ENCODE measurements at places on chromosomes 12 and 14. TPM values are rescaled to one million over a fixed set of nuclear protein-coding genes. Genes with fewer than 3 reads are reported as not detected.

DNA sequence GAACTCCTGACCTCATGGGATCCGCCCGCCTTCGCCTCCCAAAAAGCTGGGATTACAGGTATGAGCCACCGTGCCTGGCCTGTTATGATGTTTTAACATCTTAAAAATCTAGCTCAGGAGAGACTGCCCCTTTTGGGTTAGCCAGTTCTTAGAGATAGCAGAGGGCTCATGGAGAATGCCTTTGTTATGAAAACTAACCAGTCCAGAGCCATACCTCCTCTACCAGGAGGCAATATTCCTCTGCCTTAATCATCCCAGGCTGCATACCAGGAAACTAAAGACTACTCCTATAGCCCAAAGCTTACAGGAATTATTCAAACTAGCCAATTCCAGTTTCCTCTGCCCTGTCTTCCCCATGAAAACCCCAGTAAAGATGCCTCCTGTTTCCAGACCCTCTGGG is 96.0 kb upstream of the MDM1 start:
- no peak for DNase-seq
- H3K27me3 ChIP-seq: no peaks in the 10 kb centered on the region
- no peaks in the 10 kb centered on the region for H3K4me1 ChIP-seq
- H3K4me3 ChIP-seq: no peak overlapping the region
- no peaks in the 10 kb centered on the region for H3K36me3 ChIP-seq

Gene PTGES3
- 130 TPM for polyA plus RNA-seq

GRCh38 chr12:108526482-108527165 is 11.5 kb downstream of the FICD start:
- H3K4me1 ChIP-seq: no peaks in the 10 kb centered on the region
- H3K36me3 ChIP-seq: peaks cover 48% of the 10 kb centered on the region
- no peak for DNase-seq
- no peak overlapping the region for H3K4me3 ChIP-seq
- H3K27me3 ChIP-seq: no peaks in the 10 kb centered on the region

DNA sequence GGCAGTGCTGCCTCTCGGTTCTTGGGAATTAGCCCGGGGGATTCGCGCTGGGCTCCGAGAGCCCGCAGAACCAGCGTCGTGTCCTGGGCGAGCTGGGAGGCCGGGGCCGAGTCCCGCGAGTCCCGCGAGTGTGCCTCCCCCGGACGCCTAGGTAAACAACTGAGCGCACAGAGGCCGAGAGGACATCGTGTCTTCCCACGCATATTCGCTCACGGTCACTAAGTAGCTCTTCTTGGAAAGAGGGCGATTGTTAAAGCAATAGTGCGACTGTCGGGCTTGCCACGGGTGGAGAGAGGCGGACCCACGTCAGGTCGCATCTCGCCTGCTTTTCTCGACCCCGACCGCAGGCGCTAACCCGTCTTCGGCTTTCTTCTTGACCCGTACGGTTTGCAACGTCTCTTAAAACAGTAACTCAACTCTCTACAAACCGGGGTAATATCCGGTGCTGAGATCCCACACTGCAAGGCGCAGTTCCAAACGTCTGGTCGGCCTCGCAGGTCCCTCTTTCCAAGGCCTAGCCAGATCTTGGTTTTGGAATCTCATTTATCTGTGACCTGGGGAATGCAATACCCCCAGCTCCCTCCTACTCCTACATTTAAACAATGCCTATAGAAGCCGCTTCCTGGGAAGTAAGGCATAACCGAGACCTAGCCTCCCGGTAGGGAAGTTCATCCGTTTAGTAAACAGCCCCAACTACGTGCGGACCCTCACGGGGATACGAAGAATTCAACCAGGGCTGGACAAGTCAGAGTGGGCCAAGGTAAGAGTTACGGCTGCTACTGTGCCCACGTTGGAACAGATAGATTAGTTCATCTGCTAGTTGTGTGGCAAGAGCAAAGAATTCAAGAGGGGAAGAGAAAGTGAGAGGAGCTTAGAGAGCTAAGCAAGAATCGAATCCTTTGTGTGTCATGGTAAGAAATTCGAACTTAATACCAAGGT is 736 bp upstream of the PHLDA1 start:
- peak overlapping the region; percentile 62 for H3K27ac ChIP-seq
- H3K36me3 ChIP-seq: no peaks in the 10 kb centered on the region
- H3K27me3 ChIP-seq: no peaks in the 10 kb centered on the region
- DNase-seq: no peak

Gene CCDC60
- not detected for polyA plus RNA-seq

DNA sequence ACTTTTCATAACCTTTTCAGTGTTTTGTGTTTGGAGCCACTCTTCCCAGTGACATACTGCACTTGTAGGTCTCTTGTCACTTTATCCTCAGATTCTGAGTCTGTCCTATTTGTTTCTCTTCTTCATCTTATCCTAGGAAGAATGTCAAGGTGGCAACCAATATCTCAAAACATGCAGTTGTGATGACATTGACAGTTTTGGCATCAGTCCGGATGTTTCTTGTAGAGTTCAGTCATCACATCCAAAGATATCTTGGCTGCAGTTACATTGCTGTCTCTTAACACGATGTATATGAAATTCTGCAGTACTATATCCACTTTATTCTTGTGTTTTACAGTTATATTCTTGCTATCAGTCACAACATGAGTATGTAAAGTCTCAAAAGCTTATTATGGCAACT is 6.4 kb downstream of the ADIPOR2 start:
- H3K36me3 ChIP-seq: peaks cover 7% of the 10 kb centered on the region
- H3K27me3 ChIP-seq: no peaks in the 10 kb centered on the region
- H3K27ac ChIP-seq: no peak overlapping the region
- H3K4me1 ChIP-seq: peaks cover 10% of the 10 kb centered on the region
- no peak overlapping the region for H3K4me3 ChIP-seq

- H3K27ac ChIP-seq: peak overlapping the region; percentile 99
- no peaks in the 10 kb centered on the region for H3K4me1 ChIP-seq
- no peaks in the 10 kb centered on the region for H3K36me3 ChIP-seq
- DNase-seq: peak; percentile 53
Observed at GRCh38 chr12:12265571-12266388, 1.1 kb downstream of the LRP6 start.

GRCh38 chr14:105067969-105068301 is 2.7 kb upstream of the GPR132 start:
- no peaks in the 10 kb centered on the region for H3K36me3 ChIP-seq
- no peaks in the 10 kb centered on the region for H3K4me1 ChIP-seq
- no peaks in the 10 kb centered on the region for H3K27me3 ChIP-seq
- H3K4me3 ChIP-seq: no peak overlapping the region
- H3K27ac ChIP-seq: no peak overlapping the region
- DNase-seq: no peak

Gene SLC15A4
- polyA plus RNA-seq: 6.5 TPM

DNA sequence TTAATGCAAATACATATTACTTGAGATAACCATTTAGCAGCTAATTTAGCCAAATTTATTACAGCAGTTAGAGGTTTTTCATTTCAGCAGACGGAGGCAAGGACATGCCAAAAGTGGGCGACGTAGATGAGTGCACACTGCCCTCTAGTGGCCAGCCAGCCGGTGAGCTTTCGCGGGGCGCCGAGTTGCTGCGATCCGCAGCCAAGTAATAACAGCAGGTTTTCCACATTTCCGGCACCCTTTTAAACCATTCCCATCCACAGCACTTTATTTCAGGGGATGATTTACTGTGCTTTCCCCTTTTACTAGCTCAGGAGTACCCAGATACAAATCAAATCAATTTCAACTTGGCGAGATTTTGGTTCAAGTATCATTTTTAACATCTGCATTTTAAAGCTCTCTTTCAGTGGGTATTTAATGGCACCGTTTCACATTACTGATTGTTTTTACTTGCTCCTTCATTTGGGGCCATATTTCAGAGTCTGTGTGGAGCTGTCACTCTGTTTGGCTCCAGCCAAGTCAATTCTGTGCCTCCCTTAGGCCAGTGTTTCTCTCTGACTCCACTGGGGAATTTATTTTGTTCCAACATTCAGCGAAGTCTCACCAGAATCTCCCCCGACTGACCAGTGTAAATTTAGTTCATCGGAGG is 158.0 kb downstream of the EGLN3 start:
- H3K27ac ChIP-seq: no peak overlapping the region
- peak; percentile 84 for DNase-seq
- no peaks in the 10 kb centered on the region for H3K36me3 ChIP-seq
- no peaks in the 10 kb centered on the region for H3K4me1 ChIP-seq

Gene AKAP5
- polyA plus RNA-seq: 0.67 TPM

DNA sequence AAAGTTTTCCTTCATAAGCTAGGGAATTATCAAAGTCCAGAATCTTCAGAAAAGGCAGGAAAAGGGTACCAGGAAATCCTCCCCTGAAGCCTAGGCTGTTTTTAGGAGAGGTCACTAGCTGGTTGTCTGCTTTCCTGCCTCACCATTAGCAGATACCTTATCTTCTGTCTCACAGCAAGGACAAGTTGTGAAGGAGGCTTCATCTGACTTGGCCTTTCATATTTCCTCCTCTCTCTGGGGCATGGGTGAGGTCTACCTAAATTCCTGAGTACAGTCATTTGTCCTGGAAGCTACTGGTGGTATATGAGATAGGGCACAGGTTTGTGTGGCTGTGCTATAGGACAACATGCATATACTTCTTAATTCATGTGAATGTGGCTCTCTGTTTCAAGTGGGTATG is 2.3 kb downstream of the FOXJ2 start:
- no peak overlapping the region for H3K4me3 ChIP-seq
- no peaks in the 10 kb centered on the region for H3K36me3 ChIP-seq
- H3K4me1 ChIP-seq: peaks cover 10% of the 10 kb centered on the region

GRCh38 chr12:109814600-109815150 is 18.5 kb downstream of the TRPV4 start:
- no peak for DNase-seq
- no peaks in the 10 kb centered on the region for H3K36me3 ChIP-seq
- H3K4me3 ChIP-seq: no peak overlapping the region
- H3K27ac ChIP-seq: no peak overlapping the region
- no peaks in the 10 kb centered on the region for H3K4me1 ChIP-seq
- H3K27me3 ChIP-seq: no peaks in the 10 kb centered on the region

GRCh38 chr14:101460986-101461750 is 100.1 kb upstream of the DIO3 start:
- no peaks in the 10 kb centered on the region for H3K4me1 ChIP-seq
- no peak overlapping the region for H3K27ac ChIP-seq
- H3K36me3 ChIP-seq: no peaks in the 10 kb centered on the region
- H3K27me3 ChIP-seq: peaks cover 28% of the 10 kb centered on the region

Gene MGST1
- 63.5 TPM for polyA plus RNA-seq

Gene TAS2R14
- polyA plus RNA-seq: 2.8 TPM

GRCh38 chr12:31897781-31898503 is 61.3 kb upstream of the RESF1 start:
- no peaks in the 10 kb centered on the region for H3K4me1 ChIP-seq
- H3K27ac ChIP-seq: peak overlapping the region; percentile 84
- H3K36me3 ChIP-seq: no peaks in the 10 kb centered on the region
- no peaks in the 10 kb centered on the region for H3K27me3 ChIP-seq
- no peak for DNase-seq
- H3K4me3 ChIP-seq: no peak overlapping the region

DNA sequence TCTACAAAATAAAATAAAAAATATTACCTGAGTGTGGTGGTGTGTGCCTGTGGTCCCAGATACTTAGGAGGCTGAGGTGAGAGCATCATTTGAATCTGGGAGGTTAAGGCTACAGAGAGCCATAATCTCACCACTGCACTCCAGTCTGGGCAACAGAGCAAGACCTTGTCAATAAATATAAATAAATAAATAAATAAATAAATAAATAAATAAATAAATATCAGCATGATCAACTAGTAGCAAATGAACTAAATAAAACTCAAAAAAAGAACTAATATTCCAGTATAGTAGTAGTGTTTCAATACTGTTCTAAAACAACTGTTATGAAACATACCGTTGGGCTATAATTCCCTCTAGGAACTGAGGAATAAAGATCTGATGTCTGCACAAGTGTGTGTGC is 74.4 kb downstream of the C12orf42 start:
- no peak overlapping the region for H3K27ac ChIP-seq
- H3K4me1 ChIP-seq: no peaks in the 10 kb centered on the region
- DNase-seq: no peak
- H3K4me3 ChIP-seq: no peak overlapping the region
- no peaks in the 10 kb centered on the region for H3K27me3 ChIP-seq
